ENCODE measurements at places on chromosomes 12 and 14.

- DNase-seq: no peak
These were observed 45.9 kb upstream of the CTDSP2 start for GRCh38 chr12:57892232-57892972.

- no peak for DNase-seq
These were observed 136.4 kb upstream of the NCOR2 start for GRCh38 chr12:124703856-124704255.

DNA sequence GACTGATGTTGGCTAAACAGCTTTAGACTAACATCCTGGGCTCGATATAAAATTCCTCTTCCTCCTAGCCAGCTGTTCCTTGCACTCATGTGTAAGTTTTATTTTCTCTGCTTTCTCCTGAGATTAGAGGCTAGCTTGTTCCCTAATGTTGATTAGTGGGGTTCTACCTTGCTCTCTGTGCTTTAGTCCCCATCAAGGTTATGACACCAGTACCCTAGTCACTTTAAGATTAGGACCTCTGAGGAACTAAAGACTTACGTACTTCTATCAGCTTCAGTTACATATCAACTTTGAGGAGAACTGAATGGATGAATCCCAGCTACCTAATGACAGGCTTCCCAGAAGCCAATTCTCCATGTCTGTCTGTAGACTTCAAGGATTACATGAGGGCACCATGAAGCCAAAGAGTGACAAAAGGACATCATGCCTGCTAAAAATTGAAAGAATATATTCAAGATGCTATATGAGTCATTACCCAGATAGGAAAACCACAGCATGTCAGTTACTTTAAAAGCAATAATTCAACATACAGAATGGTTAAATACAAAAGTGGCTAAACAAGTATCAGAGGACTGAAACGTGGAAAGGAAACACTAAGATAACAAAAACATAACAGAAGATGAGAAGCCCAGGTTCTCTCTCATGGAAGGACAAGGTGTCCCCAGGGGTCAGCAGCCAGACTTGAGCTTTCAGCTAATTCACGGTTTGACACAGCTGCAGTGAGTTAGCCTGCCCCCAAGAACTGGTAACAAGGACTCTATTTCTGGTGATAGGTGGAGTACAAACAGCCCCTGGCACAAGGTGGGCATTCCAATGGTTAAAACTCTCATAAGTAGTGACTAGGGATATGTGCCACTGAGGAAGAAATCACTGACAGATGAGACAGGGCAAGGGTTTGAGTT lies 20.4 kb downstream of the ADAM20 start:
- DNase-seq: no peak

DNA sequence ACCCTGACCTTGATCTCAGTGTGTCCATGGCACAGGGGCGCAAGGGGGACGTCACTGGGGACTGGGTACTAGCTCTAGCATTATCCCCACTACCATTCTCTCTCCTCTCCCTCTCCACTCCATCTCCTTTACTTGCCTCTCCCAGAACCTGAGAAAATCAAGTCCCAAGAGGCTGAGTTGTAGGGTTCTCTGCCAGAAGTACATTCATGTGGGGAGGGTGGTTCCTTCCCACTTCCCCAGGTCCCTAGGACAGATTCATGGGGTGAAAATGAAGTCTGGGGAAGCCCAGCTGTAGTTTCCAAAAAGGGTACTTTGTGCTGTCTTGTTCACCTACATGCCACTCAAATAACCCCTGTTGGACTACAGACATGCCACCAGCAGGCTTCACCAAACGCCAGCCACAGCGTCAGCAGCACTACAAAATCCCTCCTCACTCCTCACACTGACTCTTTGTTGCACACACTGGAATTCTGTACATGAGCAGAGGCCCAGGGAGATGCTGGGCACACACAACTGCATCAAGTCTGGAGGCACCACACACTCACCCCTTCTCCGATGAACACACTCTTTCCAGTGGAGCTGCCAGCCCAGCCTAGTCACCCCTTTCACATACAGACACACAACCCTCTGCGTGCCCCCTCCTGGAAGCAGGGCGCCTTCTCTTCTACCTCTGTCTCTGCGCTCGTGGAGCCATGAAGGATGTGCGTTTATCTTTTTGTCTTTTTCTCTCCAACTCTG lies 6.9 kb downstream of the RARG start:
- DNase-seq: no peak

DNA sequence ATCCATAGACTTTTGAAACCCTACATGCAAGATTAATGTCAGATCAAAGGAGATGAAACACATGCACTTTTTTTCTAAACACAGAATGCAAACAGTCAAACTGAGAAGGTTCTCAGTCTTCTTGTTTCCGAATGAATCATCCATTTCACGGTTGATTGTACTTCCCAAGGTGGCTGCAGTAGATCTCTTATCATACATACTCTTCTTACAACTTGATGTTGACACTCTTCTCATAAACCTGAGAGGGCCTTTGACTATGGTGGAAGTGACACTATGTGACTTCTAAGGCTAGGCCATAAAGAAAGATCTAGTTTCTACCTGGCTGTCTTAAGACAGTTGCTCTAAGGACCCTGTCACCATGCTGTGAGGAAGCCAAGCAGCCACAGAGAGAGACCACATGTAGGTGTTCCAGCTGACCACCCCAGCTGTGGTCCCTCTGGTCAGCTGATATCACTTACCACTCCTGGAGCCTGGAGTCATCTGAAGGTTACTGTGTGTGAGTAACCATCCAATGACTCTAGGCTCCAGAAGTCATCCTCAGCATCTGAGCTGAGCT lies 67.2 kb upstream of the HMGA2 start:
- DNase-seq: no peak

- no peak for DNase-seq
These were observed 10.2 kb downstream of the PZP start for GRCh38 chr12:9198012-9198411.

- no peak for DNase-seq
These were observed 134.4 kb upstream of the NUDT4 start for GRCh38 chr12:93243382-93243688.

GRCh38 chr14:95862243-95862642 lies 14.4 kb upstream of the TUNAR start:
- no peak for DNase-seq
